CD8-positive, alpha-beta memory T cell (primary cell): ENCODE measurements at places on chromosomes 3 and 15. TPM values are rescaled to one million over a fixed set of nuclear protein-coding genes. Genes with fewer than 3 reads are reported as not detected.

Gene ATP10A
- 28.9 TPM for total RNA-seq

Gene C3orf85
- total RNA-seq = not detected

Gene PIF1
- 14.6 TPM for total RNA-seq

Gene HLTF
- total RNA-seq = 18.6 TPM

Gene IL17RE
- total RNA-seq = 0.47 TPM

Gene GADL1
- not detected for total RNA-seq

Gene SLC28A1
- total RNA-seq = not detected

Gene PP2D1
- not detected for total RNA-seq

Gene FEZF2
- not detected for total RNA-seq

Gene GOLGA8H
- total RNA-seq = not detected

Gene PRTG
- not detected for total RNA-seq

Gene SGO1
- total RNA-seq = 19.4 TPM

Gene LYZL4
- total RNA-seq = not detected

Gene A4GNT
- total RNA-seq = not detected

- H3K4me3 ChIP-seq = no peak within 1 kb of the TSS
- no peaks in the 10 kb centered on the region for H3K36me3 ChIP-seq
- no peaks in the 10 kb centered on the region for H3K4me1 ChIP-seq
- DNase-seq = no peak
- no peak within 1 kb of the TSS for H3K27ac ChIP-seq
Measured at GRCh38 chr3:62874711-62875557, at the start of gene CADPS. TSS of gene CADPS (minus strand) at chr3:62875416. CDS start at chr3:62875029, 387 bp downstream.

- no peak overlapping the region for H3K4me3 ChIP-seq
- no peaks in the 10 kb centered on the region for H3K27me3 ChIP-seq
- no peaks in the 10 kb centered on the region for H3K4me1 ChIP-seq
- no peaks in the 10 kb centered on the region for H3K36me3 ChIP-seq
- no peak overlapping the region for H3K27ac ChIP-seq
- DNase-seq = no peak
Measured at GRCh38 chr3:61594144-61594963, 33.0 kb downstream of the PTPRG start.

GRCh38 chr3:42660131-42660715, 6.7 kb downstream of the ZBTB47 start:
- no peaks in the 10 kb centered on the region for H3K4me1 ChIP-seq
- no peaks in the 10 kb centered on the region for H3K27me3 ChIP-seq
- H3K4me3 ChIP-seq = no peak overlapping the region
- H3K27ac ChIP-seq = no peak overlapping the region

- H3K4me3 ChIP-seq = no peak overlapping the region
- no peak for DNase-seq
- no peaks in the 10 kb centered on the region for H3K36me3 ChIP-seq
- no peak overlapping the region for H3K27ac ChIP-seq
- no peaks in the 10 kb centered on the region for H3K4me1 ChIP-seq
- H3K27me3 ChIP-seq = no peaks in the 10 kb centered on the region
Measured at GRCh38 chr3:121295979-121296378, 249.8 kb downstream of the POLQ start.

- DNase-seq = no peak
- no peak overlapping the region for H3K27ac ChIP-seq
- peaks cover 22% of the 10 kb centered on the region for H3K36me3 ChIP-seq
- no peaks in the 10 kb centered on the region for H3K27me3 ChIP-seq
- no peaks in the 10 kb centered on the region for H3K4me1 ChIP-seq
Measured at GRCh38 chr3:132486099-132486498, 68.8 kb downstream of the DNAJC13 start.

DNA sequence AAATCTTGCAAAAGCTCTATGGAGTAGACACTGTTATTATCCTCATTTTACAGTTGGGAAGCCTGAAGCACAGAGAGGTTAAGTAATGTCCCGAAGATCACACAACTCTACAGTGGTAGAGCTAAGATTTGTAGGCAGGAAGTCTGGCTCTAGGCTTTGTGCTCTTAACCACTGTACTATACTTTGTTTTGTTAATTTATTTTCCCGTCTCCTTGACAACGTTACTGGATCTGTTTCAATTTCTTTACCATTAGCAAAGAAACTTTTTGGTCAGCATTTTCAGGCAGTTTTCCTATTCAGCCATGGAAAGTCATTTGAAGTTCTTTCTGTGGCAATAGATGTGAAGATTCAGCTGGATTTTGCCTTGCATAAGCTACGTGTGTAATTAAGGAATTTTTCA, 51.7 kb downstream of the OTOL1 start:
- no peaks in the 10 kb centered on the region for H3K27me3 ChIP-seq
- no peak overlapping the region for H3K4me3 ChIP-seq
- H3K36me3 ChIP-seq = no peaks in the 10 kb centered on the region
- no peak overlapping the region for H3K27ac ChIP-seq
- H3K4me1 ChIP-seq = no peaks in the 10 kb centered on the region

- H3K36me3 ChIP-seq = no peaks in the 10 kb centered on the region
- DNase-seq = no peak
- no peaks in the 10 kb centered on the region for H3K27me3 ChIP-seq
- no peak overlapping the region for H3K27ac ChIP-seq
Measured at GRCh38 chr3:188223936-188224335, 70.0 kb downstream of the LPP start.

GRCh38 chr15:53447053-53447574, 312.3 kb downstream of the WDR72 start:
- no peak overlapping the region for H3K4me3 ChIP-seq
- no peak for DNase-seq
- H3K4me1 ChIP-seq = no peaks in the 10 kb centered on the region

DNA sequence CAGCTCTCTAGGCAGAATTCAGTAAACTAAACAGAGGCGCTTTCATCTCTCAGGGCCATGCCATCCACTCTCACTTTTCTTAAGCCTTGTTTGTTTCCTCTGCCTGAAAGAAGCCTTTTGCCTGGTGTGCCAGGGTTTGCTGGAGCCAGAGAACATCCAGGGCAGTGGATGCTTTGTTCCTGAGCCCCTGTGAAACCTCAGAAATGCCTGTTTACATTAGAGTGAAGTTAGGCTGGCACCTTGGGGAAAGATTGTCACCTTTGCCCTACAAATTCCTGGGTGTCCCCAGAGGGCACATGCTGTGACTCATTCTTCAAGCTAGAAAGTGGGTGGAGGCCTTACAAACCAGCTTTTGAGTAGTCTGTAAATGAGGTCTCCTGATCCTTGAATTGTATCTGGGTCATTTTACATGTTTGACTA, 10.7 kb upstream of the TRAK1 start:
- H3K36me3 ChIP-seq = no peaks in the 10 kb centered on the region
- no peak for DNase-seq
- H3K4me1 ChIP-seq = peaks cover 24% of the 10 kb centered on the region
- H3K4me3 ChIP-seq = no peak overlapping the region
- H3K27me3 ChIP-seq = no peaks in the 10 kb centered on the region

- H3K4me1 ChIP-seq = no peaks in the 10 kb centered on the region
- H3K4me3 ChIP-seq = no peak overlapping the region
- H3K36me3 ChIP-seq = no peaks in the 10 kb centered on the region
- H3K27ac ChIP-seq = no peak overlapping the region
Measured at GRCh38 chr3:143234526-143234925, 115.0 kb downstream of the CHST2 start.

- H3K27ac ChIP-seq = no peak overlapping the region
- no peak overlapping the region for H3K4me3 ChIP-seq
- no peaks in the 10 kb centered on the region for H3K4me1 ChIP-seq
- H3K36me3 ChIP-seq = no peaks in the 10 kb centered on the region
- no peaks in the 10 kb centered on the region for H3K27me3 ChIP-seq
Measured at GRCh38 chr3:54633444-54634121, 294.3 kb downstream of the LRTM1 start.

DNA sequence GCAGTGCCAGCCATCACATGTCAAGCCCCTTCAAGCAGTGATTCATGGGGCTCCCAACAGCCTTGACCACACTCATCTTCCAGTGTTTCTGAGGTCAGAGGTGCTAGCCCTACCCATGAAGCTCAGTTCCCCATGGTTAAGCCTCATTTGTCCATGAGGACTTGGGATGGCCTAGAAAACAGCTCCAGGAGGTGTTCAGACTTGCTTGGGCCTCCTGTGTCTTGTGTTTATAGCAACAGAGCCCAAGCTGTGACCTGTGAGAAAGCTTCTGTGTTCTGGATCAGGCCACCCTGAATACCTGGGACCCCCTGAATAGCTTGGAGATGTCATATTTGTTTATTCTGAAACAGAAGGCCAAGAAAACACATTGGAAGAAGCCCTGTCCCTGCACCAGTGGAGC, 36.7 kb downstream of the LARP6 start:
- H3K27ac ChIP-seq = no peak overlapping the region
- H3K4me3 ChIP-seq = no peak overlapping the region
- H3K27me3 ChIP-seq = no peaks in the 10 kb centered on the region
- no peaks in the 10 kb centered on the region for H3K4me1 ChIP-seq
- no peak for DNase-seq

GRCh38 chr3:87336761-87337160, 60.4 kb upstream of the POU1F1 start:
- H3K27ac ChIP-seq = no peak overlapping the region
- H3K27me3 ChIP-seq = no peaks in the 10 kb centered on the region
- no peak for DNase-seq
- H3K4me1 ChIP-seq = no peaks in the 10 kb centered on the region
- no peaks in the 10 kb centered on the region for H3K36me3 ChIP-seq
- H3K4me3 ChIP-seq = no peak overlapping the region

DNA sequence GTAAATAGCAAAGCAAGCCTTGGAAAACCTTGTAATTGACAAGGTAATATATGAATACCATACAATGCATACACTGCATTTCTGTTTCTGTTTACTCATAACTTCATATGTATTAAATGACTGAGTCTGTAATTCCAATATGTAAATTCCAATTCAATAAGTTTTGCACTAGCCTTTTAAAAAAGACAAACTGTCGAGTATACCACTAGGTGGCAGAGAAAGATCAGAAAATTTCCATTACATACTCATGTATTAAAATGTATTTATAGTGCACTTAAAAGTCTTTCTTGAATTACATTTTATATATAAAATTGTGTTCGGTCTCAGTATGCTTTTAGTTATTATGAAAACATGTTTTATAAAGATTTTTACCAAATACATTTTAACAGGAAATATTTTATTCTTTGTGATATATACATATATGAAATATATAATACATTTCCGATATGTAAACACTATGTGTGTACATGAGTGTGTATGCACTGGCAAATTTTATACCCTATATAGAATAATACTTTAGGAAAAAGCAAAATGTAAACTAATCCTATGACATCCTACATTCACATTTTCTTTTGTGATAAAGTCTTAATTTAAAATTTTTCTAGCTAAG, 216.8 kb downstream of the VGLL3 start:
- no peaks in the 10 kb centered on the region for H3K27me3 ChIP-seq
- no peak for DNase-seq
- H3K36me3 ChIP-seq = no peaks in the 10 kb centered on the region
- no peak overlapping the region for H3K4me3 ChIP-seq

GRCh38 chr3:107116251-107116650, 261.0 kb upstream of the CCDC54 start:
- no peak overlapping the region for H3K27ac ChIP-seq
- no peaks in the 10 kb centered on the region for H3K4me1 ChIP-seq
- H3K4me3 ChIP-seq = no peak overlapping the region
- DNase-seq = no peak
- H3K36me3 ChIP-seq = no peaks in the 10 kb centered on the region

GRCh38 chr3:154040283-154040682, 80.9 kb upstream of the ARHGEF26 start:
- H3K36me3 ChIP-seq = no peaks in the 10 kb centered on the region
- H3K27ac ChIP-seq = no peak overlapping the region
- H3K4me1 ChIP-seq = no peaks in the 10 kb centered on the region
- no peak overlapping the region for H3K4me3 ChIP-seq

- H3K4me1 ChIP-seq = peaks cover 41% of the 10 kb centered on the region
- no peaks in the 10 kb centered on the region for H3K27me3 ChIP-seq
- peak; percentile 67 for DNase-seq
- H3K36me3 ChIP-seq = no peaks in the 10 kb centered on the region
Measured at GRCh38 chr15:75201616-75202250, at the start of gene C15orf39. TSS of gene C15orf39 (plus strand) at chr15:75201882. CDS start at chr15:75206049, 4,167 bp downstream.

- H3K27ac ChIP-seq = no peak overlapping the region
- H3K27me3 ChIP-seq = no peaks in the 10 kb centered on the region
- no peaks in the 10 kb centered on the region for H3K36me3 ChIP-seq
- no peak for DNase-seq
- no peak overlapping the region for H3K4me3 ChIP-seq
Measured at GRCh38 chr3:149509526-149509925, 35.0 kb downstream of the TM4SF4 start.

GRCh38 chr15:34584996-34585395, 1.5 kb upstream of the GOLGA8B start:
- no peaks in the 10 kb centered on the region for H3K27me3 ChIP-seq
- no peaks in the 10 kb centered on the region for H3K36me3 ChIP-seq
- H3K4me1 ChIP-seq = peaks cover 21% of the 10 kb centered on the region
- H3K4me3 ChIP-seq = no peak overlapping the region
- H3K27ac ChIP-seq = no peak overlapping the region
- no peak for DNase-seq

- no peak overlapping the region for H3K27ac ChIP-seq
- no peaks in the 10 kb centered on the region for H3K4me1 ChIP-seq
- no peaks in the 10 kb centered on the region for H3K27me3 ChIP-seq
- no peak for DNase-seq
- no peaks in the 10 kb centered on the region for H3K36me3 ChIP-seq
- H3K4me3 ChIP-seq = no peak overlapping the region
Measured at GRCh38 chr3:4595710-4596113, 102.6 kb downstream of the ITPR1 start.

DNA sequence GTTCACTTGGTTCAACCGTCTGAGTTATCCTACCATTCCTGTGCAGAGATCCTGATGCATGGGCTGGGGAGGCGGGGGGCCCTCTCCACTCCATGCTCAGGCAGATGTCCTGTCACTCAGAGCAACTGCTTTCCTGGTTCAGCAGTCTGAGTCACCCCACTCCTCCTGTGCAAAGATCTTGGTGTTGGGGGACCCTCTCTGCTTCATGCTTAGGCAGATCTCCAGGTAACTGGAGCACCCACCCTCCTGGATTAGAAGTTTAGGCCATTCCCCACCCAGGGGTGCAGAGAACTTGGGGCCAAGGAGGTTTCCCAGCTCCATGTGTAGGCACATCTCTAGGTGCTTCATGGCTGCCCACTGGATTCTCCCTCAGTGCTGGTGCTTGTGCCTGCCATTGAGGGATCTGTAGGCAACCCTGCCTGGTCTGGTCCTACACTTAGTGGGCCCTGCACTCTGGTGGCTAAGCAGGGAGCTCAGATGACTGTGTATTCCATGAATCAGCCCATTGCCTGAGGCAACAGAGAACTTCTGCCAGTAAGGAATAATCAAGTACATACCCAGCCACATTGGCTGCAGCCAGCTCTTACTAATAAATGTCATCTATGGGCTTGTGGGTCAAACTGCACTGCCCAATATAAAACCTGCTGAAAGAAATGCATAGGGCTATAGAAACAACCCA, 465.4 kb upstream of the THBS1 start:
- no peaks in the 10 kb centered on the region for H3K4me1 ChIP-seq
- H3K4me3 ChIP-seq = no peak overlapping the region
- H3K27me3 ChIP-seq = peaks cover 6% of the 10 kb centered on the region
- no peaks in the 10 kb centered on the region for H3K36me3 ChIP-seq
- DNase-seq = no peak
